Omental fat pad (tissue), 4 donors: ENCODE measurements at places on chromosomes 1 and 21. TPM values are rescaled to one million over a fixed set of nuclear protein-coding genes. Genes with fewer than 3 reads are reported as not detected.

GRCh38 chr1:40032240-40032891, 8.2 kb upstream of the CAP1 start:
- no peak for DNase-seq

DNA sequence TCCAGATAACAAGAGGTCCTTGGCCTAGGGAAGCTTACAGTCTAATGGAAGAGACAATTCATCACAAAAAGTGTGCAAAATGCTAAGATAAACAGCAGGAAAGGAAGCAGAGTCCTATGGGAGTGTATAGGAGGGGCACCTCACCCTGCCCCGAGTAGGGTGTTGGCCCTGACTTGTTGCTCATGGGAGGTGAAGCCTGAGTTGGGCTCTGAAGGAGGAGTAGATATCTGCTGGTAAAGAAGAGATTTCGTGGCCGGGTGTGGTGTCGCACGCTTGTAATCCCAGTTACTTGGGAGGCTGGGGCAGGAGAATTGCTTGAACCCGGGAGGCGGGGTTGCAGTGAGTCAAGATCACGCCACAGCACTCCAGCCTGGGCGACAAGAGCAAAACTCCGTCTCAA, 18.6 kb upstream of the GPR37L1 start:
- DNase-seq = no peak

Gene LCE3E
- not detected for total RNA-seq

Gene TP53BP2
- 33.7 TPM for total RNA-seq

GRCh38 chr1:32988665-32989064, 24.1 kb upstream of the RNF19B start:
- no peak for DNase-seq

Gene HRNR
- not detected for total RNA-seq

Gene CFAP74
- not detected for total RNA-seq

GRCh38 chr1:147243228-147243685, 773 bp downstream of the CHD1L start:
- DNase-seq = no peak

DNA sequence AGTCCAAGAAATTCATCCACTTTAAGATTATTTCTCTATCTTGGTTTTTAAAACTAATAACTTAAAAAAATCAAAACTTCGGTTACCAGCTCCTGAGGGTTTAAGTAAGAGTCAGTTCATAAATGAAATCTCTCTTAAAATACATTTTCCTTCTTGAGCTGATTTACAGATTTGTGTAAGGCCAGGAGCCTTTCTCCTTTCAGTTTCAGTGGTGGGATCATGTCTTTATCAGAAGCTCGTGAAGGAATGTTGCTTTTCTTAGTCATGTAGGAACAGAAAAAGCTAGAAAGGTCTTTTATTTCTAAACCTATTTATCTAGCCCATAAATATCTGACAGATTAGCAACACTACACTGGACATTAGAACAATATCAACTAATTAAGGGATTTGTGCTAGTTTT, 390.2 kb downstream of the GPATCH2 start:
- no peak for DNase-seq

Gene EGLN1
- total RNA-seq = 24.6 TPM

Gene UMODL1
- not detected for total RNA-seq

DNA sequence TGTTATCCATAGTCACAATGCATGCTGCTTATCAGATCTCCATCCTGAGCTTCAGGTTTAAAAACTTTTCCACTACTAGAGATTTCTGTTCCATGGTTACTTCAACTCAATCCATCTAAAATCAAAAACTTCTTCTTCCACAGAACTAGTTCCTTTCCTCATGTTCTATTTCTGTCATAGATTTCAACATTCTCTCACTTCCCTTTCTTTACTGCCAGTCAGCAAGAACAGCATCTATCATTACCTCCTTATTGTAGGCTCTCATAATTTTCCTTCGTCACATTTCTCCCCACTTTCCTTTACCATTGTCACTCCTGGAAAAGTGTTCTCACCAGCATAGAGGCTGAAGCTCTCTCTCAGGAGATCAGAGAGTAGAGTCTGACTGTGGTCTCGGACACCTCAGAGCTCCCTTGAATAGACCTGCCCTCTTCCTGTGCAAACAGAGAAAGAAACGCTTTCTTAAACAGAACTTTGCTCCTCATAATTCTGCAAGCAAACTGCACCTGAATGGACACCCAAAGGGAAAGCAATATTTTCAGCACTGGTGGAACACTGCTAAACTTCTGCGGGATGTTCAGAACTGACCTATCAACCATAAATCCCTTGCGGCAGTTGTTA, 48.7 kb upstream of the KIRREL1 start:
- no peak for DNase-seq

- DNase-seq = no peak
Observed at GRCh38 chr1:52142220-52143183, 613 bp downstream of the ZFYVE9 start.

Gene EPB41
- 57.6 TPM for total RNA-seq

Gene FMO4
- total RNA-seq = 6.2 TPM

GRCh38 chr1:16999863-17000262, 11.9 kb downstream of the ATP13A2 start:
- DNase-seq = no peak

- DNase-seq = no peak
Observed at GRCh38 chr1:225681231-225681630, 28.3 kb upstream of the ENAH start.

GRCh38 chr1:87961992-87962391, 633.3 kb downstream of the LMO4 start:
- DNase-seq = no peak

DNA sequence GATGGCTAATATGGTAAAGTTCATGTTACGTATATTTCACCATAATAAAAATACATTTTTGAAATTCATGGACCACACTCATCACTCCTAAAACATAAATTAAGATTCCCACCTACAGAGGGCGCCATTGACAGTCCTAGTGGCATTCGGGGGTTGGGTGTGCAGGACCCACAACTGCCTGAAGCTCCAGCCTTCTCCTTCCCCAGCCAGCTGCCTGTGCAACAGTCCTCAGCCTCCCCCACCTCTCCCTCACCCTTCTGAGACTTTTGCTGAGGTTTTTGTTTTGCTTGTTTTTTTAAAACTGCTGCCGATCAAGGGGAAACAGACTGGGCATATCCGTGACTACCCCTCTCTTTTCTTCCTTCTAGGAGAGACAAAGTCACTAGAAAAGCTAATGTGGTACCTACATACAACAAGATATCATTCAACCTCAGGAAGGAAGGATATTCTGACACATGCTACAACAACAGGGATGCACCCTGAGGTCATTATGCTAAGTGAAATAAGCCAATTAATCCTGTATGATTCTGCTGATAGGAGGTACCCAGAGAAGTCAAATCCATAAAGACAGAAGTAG, 9.2 kb upstream of the EVA1C start:
- DNase-seq = peak; percentile 50

Gene TINAGL1
- total RNA-seq = 89.7 TPM

DNA sequence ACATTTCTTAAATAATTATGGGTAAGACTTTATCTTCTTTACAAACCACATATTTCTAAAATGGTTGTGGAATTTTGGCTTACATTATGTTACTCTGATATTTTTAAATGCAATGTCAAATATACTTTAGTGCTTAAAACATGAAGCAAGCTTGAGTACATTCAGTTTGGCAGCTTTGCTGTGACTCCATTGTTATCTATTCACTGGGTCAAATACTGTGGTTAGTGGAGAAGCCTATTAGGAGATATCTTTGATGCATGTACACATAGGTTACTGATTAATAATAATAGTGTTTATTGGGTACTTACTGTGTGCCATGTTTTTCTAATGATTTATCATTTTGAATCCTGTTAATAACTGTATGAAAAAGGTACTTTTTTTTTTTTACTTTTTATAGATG, 520.4 kb upstream of the B3GALT2 start:
- DNase-seq = no peak

DNA sequence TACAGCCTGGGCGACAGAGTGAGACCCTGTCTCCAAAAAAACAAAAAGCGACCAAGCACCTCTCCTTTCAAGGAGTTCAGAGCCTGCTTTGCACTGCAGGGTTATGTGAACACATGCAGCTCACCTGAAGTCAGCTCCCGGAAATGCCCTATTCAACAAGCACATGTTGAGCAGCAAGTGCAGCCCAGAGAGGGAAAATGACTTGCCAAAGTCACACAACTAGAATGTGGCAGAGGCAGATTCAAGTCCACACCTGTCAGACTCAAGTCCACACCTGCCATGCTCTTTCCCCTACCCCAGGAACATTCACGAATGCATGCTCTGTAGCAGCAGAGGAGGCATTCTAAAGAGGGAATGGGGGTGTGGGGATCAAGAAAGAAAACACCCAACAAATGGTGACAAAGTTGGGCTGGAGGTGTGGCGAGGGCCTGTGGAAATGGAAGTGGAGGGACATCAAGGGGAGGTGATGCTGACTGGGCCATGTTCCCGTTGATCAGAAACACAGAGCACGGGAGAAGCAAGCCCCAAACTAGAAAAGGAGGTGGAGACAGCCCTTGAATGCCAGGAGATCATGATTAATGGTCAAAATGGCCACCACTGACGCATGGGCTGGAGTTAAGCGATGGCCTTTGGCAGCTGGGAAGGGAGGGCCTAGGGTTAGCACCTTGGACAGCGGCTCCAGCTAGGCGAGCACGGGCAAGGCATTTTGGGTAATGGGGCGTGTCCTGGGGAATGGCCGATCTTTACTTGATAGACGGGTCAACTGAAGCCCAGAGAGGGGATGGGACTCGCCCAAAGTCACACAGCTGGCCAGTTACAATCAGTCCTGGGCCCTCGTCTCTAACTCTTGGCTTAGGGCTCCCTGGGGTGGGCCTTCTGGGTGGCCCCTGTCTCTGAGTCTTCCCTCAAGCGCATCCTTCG, 21.5 kb downstream of the RAP1GAP start:
- DNase-seq = no peak

DNA sequence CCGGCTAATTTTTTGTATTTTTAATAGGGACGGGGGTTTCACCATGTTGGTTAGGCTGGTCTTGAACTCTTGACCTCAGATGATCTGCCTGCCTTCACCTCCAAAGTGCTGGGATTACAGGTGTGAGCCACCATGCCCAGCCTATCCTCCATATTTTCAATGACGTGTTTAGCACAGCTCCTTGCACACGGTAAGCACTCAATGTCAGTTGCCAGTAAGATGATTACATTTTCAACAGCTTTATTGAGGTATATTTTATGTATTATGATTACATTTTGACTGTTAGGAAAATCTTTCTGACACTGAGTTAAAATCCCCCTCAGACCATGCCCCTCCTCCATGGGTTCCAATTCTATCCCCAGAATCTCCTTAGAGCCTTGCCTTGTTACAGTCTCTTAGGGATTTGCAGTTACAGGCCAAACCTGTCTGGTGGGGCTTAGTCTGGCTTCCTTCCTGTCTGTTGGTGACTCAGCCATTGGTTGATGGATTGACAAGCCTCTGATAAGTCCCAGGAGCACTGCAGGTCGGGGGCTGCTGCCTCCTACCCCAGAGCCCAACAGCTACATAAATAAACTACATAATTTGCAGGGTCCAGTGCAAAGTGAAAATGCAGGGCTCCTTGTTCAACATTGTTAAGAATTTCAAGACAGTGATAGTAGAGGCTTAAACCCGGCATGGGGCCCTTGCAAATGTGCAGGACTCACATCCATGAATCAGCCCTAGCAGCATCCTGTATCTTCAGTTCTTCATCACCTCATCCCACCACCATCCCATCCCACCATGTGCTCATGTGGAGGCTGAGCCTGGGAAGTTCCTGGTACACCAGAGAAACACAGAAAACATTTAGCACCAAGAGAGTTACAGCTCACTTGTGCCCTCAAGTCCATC, 23.4 kb downstream of the COA7 start:
- no peak for DNase-seq

Gene KCND3
- 10.9 TPM for total RNA-seq

Gene WLS
- total RNA-seq = 47.8 TPM

DNA sequence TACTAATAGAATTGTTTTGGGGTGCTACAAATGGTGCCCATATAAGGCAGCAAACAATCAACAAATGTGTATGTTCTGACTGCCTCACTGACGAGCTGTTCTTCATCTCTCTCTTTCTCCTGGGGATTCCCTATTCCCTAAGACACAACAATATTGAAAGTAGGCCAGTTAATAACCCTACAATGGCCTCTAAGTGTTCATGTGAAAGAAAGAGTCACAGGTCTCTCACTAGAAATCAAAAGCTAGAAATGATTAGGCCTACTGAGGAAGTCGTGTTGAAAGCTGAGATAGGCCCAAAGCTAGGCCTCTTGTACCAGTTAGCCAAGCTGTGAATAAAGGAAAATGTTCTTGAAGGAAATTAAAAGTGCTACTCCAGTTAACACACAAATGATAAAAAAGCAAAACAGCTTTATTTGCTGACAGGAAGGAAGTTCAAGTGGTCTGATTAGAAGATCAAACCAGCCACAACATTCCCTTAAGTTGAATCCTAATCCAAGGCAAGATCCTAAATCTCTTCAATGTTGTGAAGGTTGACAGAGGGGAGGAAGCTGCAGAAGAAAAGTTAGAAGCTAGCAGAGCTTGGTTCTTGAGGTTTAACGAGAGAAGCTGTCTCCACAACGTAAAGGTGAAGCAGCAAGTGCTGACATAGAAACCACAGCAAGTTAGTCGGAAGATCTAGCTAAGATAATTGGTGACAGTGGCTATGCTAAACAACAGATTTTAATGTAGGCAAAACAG, 26.3 kb downstream of the ATP2B4 start:
- no peak for DNase-seq

DNA sequence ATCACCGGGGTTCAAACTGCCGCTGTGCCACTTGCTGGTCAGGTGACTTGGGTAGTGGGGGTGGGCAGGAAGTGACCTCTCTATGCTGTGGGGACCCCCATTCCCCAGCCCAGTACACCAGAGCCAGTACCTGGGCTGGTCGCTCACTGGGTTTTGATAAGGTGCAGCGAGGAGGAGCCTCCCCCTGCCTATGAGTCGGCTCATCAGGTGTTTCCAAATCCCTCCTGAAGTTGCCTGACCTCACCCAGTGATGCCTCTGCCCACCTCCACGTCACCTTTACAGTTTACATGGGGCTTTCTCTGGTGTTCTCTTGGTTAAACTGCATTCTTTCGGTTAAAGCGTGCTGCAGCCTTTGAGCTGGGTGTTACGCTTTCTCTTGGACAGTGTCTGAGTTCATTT, 58.2 kb downstream of the ARHGEF10L start:
- no peak for DNase-seq

- DNase-seq = no peak
Observed at GRCh38 chr1:164662462-164662861, 103.5 kb downstream of the PBX1 start.

- DNase-seq = no peak
Observed at GRCh38 chr1:198328458-198329032, 171.7 kb downstream of the NEK7 start.
